ENCODE measurements at places on chromosomes 6 and 20.

DNA sequence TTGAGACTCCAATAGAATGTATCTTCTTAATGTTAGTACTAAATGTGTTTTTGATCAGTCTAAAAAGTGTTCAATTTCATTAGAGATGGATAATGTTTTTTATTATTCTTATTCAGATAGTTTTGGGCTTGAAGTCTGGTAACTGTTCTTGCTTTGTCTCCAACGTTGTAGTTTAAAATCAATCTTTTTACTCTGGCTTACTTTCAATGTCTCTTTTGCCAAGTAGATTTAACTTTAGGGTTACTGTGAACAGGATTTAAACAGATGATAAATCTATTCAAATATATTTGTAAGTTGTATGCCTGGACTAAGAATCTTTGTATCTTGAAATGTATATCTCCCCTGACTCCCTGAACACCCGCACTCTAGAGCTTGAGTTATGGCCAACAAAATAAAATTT, 51.1 kb downstream of the SGK1 start:
- DNase-seq, result no peak

- no peak for DNase-seq
Observed at GRCh38 chr20:52416953-52417352, 225.4 kb upstream of the ZFP64 start.

DNA sequence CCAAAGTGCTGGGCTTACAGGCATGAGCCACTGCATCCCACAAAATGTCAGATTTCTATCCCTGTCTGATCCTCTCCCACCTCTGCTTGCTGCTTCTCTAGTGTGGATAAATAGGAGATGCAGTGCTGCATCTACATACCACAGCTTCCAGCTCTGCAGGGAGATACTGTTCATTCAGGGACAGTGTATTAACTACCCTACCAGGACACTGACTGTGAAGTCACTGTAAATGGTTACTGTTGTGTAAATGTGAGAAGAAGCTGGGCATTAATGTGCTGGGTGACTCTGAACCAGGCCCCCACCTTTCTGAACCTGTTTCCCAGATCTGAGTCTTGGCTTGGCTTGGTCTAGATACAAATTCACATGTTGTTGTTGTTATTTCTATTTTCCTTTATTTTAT, 488.6 kb upstream of the SULF2 start:
- no peak for DNase-seq

DNA sequence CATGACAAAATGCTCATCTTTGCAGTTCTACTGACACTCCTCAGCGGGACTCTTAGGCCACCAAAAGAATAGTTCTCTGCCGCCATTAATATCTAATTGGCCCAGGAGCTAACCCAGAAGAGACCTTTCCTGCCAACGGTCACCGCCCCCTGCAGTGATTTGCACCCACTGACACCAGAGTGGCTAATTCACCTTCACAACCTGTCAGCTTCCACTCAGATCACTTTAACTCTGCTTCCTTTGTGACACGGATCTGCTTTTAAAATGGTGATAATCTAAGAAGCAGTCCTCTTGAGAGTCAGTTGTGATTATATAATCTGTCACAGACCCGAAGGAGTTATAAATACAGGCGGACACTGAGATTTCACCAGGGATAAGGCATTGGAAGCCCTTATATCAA, 172.8 kb downstream of the FRK start:
- DNase-seq, result no peak

DNA sequence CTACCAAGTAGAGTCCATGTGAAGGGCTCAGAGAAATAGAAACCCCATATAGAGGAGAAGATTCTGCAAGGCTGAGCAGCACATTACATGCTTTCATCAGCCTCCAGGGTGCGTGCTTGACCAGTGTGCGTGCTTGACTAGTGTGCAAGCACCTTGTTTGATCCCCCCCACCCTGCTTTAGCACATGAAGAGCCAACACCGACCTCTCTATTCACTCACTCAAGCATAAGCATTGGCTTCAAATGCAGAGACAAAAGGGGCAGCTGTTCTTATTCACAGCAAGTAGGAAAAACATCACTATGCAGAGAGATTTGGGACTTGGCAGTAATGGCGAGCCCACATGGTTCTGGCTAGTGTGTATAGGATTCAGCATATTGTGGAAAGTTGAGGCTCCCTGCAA, 278.7 kb upstream of the RNF217 start:
- DNase-seq, result no peak

DNA sequence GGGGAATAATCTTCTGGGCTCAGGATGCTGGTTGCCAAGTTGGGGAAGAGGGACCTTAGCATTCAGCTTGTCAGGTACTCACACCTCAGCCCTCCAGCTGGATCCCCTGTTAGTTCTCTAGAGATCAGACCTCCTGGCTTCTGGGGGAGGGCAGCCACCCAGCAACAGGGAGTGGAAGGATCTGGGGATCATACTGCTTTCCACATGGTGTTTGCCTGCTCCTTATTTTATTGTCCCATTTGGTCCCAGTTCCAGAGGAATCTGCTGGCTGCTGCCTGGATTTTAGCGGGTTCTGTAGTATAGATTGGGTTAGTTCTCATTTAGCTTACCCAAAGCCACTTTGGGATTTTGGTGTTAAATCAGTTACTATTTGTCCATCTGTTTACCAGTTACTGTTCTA, 29.3 kb downstream of the KAT14 start:
- no peak for DNase-seq

DNA sequence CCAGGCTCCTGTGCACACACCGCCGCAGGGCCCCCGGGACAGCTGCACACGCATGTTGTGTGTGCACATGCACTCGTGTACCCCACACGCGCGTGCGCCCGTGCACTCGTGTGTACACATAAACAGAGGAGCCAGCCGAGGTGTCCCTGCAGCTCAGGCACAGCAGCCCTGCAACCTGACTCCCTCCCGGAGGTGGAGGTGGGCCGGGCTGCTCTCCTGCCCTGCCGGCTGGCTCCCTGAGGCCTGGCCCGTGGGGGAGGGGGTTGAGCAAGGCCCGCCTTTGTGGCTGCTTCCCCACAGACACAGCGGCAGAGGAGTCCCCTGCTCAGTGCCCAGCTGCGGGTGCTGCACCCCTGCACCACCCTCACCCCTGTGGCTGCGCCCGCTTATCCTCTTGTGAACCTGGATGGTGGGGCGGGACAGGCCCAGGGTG, 624 bp downstream of the RBBP8NL start:
- peak; percentile 75 for DNase-seq

DNA sequence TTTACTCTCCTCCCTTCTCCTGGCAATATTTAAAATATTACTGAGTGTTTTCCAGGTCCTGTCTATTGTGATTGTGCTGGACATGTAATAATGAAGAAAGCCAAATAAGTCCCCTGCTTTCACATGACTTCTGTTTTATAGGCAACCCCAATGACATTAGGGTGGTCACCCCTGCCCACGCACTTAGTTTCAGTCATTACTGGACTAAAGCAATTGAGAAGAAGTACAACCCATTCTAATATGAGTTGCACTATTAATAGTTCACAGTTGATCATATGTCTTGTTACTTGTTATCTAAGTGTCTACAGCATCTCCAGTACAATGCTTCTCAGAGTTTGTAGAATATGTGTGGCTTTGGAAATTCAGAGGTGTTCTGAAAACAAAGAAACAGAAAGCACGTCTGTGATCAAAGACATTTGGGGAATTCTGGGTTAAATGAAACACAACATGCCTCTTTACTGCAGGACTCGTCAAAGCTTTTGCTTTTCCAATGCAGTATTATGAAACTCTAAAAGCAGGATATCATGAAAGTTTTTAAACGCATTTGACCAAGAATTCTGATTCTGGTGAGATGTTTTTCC, 789.5 kb downstream of the DHX35 start:
- DNase-seq, result no peak

DNA sequence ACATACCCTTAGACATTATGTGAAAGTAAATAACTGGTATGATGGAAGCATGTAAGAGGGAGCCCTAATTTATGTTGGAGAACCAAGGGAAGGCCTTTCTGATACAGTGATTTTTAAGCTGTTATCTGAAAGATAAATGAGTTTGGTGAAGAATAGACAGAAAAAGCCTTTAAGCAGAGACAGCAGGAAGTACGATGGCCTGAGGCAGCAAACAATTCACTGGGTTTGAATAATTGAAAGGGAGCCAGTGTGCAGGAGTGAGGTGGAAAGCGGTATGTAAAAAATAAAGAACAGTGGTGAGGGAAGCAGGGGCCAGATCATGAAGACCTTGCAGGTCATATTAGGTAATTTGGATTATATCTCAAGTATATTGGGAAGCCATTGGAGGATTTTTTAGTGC, 4.1 kb upstream of the RAB23 start:
- no peak for DNase-seq

- DNase-seq, result no peak
Observed at GRCh38 chr6:168915855-168916254, 337.8 kb downstream of the THBS2 start.

DNA sequence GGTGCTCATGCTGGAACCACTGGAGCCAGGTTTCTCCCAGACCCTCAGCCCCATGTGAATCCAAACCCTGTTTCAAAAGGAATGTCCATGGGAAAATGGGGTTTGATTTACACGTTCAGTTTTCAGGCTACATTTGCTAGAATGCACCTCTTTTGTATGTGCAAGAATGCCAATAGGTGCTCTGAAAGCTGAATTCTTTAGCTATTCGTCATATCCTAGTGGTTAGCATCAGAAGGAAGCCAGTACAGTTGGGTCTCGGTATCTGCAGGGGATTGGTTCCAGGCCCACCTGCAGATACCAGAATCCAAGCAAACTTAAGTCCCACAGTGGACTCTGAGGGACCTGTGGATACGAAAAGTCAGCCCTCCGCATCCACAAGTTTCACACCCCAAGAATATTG, 93.4 kb downstream of the UST start:
- no peak for DNase-seq

GRCh38 chr6:106163446-106163965, 77.4 kb downstream of the PRDM1 start:
- DNase-seq, result no peak

DNA sequence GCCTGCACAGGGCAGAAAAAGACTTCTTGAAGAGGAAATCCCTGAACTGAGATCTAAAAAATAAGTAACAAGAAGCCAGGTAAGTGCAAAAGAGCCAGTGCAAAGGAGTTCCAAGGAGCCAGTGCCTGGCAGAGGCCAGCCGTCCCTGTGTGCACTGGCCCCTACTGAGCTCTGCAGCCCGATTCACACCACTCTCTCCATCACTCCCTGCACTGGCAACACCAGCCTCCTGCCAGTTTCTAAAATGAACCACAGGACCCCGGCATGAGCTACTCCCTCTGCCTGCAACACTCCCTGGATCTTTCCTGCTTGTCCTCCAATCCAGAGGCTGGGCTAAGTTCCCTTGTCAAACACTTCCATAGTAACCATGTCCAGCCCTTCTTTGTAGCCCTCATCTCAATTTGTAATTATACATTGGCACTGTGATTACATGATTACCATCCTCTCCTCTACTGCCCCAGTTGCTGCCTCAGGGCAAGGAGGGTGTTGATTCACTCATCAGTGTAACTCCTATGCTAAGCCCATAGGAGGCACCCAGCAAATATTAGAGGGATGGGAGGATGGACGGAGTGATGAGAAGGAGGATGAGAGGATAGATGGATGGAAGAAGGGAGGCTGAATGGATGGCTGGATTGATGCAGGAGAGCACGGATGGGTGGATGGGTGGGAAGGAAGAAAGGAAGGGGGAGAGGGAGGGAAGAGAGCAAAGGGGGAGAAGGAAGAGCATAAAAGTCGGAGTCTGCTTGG, 49.3 kb downstream of the SIRPA start:
- DNase-seq, result no peak

GRCh38 chr20:47885909-47886453, 100.7 kb upstream of the SULF2 start:
- DNase-seq, result no peak

- peak; percentile 80 for DNase-seq
Observed at GRCh38 chr6:24126586-24127192, 674 bp downstream of the NRSN1 start.

DNA sequence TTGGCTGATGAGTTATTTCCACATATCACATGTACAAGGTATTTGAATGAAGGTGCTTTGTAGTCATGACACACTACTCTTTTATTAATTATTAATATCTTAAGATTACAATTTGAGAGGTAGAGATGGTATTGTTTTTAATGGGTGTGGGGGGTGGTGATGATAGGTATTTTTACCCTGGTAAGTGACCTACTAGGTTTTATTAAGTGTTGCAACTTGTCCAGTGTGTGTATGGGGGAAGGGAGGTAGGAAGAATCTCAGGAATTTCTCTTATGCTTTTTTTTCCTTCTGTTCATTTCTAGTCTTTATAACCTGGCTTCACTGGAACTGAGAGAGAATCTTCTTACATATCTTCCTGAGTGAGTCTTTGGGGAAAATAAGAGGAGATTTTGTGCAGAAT, 101.4 kb downstream of the LRRC1 start:
- DNase-seq, result no peak

GRCh38 chr6:157944983-157945931, 36.4 kb upstream of the SYNJ2 start:
- no peak for DNase-seq

DNA sequence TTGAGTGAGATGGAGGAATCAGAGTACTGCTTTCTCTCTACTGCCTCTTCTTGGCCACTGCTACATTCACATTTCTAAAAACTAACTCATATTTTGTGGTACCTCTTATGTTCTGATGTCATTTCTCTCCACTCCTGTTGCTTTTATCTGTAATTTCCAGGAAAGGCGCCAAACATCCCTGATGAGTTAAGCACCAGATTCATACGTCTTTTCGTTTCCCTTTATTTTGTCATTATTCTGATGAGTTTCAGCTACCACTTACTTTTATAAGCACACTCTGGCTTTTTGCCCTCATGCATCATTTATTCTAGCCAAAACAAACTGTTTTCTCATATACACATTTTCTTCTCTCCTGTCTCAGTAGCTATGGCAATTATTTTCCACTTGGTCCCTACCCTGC, 680.0 kb downstream of the RNF144B start:
- DNase-seq, result no peak

- no peak for DNase-seq
Observed at GRCh38 chr6:28263922-28264321, 3.0 kb upstream of the ZSCAN26 start.

DNA sequence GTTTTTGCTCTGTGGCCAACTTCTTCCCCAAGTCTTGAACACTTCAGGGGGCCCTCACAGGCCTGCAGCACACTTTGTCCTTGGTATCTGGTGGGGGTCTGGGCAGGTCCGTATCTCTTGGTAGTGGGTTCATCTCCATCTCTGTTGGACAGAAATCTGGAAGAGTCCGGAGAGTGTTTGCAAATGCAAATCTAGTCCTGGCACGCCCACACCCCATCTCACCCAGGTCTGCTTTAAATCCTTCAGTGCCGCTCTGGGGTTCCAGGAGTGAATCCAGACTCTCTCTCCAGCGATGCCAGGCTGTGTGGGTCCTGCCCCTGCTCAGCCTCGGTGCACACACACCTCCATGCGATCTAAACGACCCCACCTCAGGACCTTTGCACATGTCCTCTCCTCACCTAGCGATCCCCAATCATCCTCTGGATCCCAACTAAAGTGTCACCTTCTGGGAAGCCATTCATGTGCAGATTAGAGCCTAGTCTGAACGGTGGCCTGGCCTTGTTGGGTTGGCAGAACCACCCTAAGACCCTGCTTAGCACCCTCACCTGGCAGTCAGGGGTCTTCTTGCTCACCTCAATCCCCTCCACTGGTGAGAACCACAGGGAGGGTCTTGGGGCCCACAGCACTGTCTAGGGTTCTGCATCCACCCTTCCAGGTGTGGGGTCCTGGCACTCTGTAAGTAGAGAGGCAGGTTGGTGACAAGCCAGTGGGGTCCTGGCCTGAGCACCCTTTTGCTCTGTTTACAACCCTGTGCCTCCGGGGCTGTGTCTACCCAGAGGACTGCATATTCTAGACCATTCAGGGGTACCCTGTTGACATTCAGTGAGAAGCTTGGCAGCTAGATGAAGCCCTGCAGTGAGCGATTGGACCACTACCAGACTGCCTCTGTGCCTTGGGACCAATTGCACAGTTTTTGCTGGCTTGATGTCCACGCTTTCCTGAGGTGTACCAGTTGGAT, 100.8 kb downstream of the SYCP2 start:
- DNase-seq, result no peak

- DNase-seq, result no peak
Observed at GRCh38 chr6:156080371-156080770, 624.7 kb upstream of the NOX3 start.

All from nephron progenitor cell (in vitro differentiated cells).